ENCODE measurements at places on chromosomes 2 and 18.

- DNase-seq = no peak
These were observed 456 bp downstream of the DOK1 start for GRCh38 chr2:74554820-74555531.

DNA sequence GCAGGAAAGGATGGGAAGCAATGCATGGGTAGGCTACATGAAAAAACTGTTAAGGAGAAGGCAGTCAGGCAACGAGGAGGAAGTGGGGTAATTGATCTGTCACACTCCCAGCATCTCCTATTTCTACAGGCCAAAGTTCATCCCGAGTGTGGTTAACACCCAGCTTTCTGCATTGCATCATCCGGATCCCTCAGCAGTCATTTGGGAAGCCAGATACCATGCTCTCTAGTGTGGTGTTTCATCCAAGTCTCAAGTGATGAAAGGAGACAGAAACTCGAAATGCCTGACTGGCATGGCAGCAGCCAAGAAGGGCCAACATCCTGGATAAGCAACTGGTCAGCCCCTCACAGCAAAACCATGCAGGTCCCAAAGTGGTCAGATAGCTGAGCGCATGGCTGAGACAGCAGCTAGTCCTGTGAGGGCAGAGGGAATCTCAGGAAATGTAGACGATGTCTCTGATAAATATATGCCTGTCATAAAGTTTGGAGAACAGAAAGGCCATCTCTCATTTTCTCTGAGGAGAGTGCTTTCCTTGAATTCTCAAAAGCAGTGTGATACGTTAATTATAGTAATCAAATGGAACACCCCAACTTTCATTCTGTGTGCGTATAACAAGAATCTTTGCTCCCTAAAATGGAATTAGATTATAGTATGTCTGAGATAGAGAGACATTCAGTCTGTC is 24.8 kb upstream of the HNRNPA3 start:
- no peak for DNase-seq

DNA sequence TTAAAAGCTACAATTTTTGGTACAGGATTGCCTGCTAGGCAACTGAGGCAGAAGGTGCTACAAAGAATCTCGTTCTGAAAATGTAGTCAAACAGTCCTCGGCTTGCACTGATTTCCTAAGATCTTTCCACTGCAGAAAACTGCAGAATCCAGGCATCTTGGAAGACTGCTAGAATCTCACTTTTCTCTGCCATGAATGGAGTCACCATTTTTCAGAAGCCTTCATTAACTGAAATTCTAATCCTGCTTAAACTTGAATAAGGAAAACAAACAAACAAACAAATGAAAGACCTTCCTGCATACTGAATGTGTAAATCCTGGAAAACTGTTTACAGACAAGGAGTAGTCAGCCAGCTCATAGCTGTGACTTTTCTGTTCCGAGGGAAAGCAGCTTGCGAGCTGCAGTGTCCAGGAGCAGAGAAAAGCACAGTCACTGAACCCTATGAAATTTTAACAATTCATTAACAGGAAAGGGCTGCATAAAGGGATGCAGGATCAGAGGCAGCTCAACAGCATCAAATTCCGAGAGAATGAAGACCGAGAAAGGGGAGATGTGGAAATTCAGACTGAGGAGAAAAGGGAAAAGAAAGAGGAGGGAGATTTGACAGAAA is 210.5 kb upstream of the PIK3C3 start:
- peak; percentile 4 for DNase-seq

DNA sequence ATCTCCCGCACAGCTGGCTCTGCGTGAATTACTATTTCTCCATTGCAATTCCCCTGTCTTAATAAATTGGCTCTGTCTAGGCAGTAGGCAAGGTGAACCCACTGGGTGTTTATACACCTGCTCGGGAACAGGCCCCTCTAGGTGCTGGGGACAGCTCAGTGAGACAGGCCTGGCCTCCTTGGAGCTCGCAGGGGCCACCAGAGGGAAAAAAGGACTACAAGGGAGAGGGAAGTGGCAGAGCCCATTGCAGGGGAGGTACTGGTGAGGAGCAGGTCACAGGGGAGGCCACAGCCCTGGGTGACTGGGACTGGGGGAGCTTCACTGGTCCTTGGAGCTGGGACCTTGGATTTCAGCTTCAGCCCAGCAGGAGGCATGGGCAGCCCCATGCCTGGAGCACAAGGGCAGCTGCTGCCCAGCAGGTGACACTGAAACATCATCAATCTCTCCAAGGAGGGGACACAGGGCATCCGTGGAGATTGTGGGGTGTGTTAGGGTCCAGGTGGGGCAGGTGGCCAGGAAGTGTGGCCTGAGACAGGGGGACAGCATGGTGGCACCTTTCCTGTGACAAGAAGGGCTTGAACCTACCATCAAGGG is 31.2 kb downstream of the NGEF start:
- no peak for DNase-seq

DNA sequence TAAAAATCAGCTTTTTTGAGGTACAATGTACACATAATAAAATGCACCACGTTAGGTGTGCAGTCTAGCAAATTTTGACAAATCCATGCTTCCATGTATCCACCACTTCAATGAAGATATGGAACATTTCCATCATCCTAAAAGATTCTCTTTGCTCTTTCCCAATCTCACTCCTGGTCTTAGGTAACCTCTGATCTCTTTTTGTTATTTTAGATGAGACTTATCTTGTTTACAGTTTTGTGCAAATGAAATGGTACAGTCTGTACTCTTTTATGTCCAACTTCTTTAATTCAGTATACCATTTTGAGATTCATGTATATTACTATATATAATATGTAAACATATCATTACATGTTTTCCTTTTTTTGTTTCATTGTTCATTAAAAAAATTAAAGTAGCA is 16.3 kb upstream of the SERPINB5 start:
- DNase-seq = no peak

DNA sequence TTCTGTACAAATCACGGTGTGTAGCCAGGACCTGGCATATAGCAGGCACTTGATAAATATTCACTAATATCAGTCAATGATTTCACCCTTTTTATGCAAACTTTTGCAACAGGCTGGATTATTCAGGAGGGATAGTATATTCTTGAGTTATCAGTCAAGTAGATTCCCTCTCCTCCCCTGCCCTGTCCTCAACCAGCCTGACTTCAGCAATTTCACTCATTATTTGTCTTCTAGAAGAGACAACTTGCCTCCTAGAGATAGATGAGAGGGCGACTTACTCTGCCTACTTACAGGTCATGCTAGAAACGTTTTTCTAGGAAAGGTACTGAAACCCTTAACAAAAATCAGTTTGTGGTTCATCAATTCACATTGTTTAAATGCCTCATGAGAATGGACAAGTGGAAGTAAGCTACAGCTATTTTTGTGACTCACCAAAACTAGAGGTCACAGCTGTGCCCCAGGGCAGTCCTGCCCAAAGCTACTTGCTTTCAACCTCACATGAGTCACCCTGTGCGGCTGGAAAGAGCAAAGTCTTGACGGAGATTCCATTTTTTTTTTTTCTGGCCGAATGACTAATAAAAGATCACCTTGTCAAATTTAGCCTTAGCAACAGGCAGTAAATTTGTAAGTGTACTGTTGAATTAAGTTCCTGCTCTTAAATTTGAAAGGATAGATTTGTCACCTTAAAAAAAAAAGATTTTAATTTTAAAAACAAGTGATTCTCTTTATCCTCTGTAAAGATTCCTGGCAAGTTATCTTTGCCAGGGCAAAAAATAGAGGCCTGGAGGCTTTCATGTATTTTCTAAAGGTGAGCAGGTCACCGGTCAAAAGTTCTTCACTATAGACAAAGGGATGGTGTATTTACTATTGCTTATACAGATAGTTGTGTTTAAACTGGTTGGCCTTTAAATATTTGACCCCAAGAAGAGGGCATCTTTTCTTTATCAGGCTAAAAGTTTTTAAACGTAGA is 109.0 kb upstream of the SLC35G4 start:
- DNase-seq = no peak

GRCh38 chr2:12304564-12305171 is 412.1 kb upstream of the TRIB2 start:
- no peak for DNase-seq

DNA sequence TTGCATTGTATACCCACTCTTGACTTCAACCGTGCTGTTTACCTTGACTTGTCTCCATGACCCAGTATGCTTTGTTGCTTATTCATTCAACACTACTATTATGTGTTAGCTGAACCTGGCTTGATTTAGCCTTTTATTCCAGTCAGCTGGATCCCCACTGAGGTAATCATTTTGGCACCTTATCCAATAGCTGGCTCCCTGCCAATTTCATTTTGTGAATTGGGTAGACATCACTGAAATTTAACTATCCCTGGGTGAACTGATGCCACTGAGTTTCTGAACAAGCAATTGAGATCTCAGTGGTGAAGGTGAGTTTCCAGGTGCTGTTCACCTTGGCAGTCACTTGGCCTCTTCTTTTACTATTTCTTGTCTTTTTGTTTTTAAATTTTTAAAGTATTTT is 584.3 kb downstream of the ADCYAP1 start:
- no peak for DNase-seq

GRCh38 chr2:42566837-42567321 is 1.6 kb upstream of the MTA3 start:
- DNase-seq = no peak

- peak; percentile 76 for DNase-seq
These were observed 15.6 kb upstream of the ASAP2 start for GRCh38 chr2:9191041-9191481.

DNA sequence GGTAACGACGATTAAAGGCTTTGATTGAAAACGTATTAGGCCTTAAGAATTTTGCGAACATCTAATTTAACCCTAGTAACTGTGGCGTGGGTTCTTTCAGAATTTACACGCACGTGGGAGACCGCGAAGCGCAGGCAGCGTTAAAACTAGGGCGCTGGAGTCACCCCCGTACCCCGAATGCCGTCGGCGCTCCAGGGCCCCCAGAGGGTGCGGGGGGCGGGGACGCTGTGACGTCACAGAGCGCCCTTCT is 673 bp upstream of the SMCHD1 start:
- DNase-seq = no peak

DNA sequence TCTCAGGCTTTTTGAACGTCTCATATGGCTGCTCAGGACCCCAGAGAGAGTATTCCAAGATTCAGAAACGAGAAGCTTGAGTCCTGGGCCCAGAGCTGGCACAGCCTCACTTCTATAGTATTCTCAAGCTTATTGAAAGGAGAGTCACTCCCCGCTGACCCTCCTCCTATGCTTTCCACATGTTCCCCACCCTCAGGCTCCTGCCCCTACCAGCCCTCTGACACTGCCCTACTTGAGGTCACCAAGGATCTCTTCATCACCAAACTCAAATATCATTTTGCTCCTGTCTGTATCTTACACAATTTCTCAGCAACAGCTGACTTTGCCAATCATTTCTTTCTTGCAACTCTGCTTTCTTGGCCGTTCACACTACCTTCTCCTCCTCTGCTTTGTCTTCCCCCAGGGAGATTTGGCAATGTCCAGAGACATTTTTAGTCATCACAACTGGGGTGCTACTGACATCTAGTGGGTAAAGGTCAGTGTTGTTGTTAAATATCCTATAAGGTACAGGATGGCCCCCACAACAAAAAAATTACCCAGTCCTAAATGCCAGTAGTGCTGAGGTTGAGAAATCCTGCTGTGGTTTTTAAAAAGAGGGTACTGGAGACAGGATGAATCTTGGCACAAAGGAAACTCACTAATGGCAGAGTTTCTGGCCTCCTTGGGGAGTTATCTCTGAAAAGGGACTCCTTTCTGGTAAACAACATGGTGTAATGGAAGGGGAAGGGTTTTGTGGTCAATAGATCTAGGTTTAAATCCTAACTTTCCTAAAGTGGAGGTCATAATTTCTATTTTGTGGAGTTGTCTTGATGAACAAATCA is 26.9 kb upstream of the INSIG2 start:
- DNase-seq = no peak

- DNase-seq = no peak
These were observed 390.5 kb downstream of the IRS1 start for GRCh38 chr2:226409134-226409533.

- no peak for DNase-seq
These were observed 116.5 kb upstream of the MCFD2 start for GRCh38 chr2:47031909-47032668.

DNA sequence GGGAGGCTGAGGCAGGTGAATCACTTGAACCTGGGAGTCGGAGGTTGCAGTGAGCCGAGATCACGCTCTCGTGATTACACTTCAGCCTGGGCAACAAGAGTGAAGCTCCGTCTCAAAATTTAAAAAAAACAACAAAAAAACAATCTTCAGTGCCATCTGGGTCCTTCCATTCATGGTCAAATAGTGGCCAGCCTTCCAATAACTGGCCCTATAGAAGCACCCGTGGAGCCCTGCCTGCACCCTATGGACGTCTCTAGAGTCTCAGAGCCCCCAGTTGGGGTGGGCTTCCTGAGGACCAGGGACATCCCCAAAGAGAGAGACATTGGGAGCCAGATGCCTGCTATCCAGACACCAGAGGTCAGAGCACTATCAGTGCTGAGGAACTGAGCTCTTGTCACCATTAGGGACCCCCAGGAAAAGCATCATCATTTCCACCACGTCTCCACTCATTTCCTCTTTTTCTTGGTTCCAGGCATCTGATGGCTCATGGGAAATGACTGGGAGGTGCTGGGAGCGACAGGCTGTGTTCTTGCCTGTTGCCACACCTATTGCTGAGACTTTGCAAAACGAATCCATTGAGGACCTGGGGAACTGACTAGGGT is 9.4 kb downstream of the NEU2 start:
- DNase-seq = no peak

- DNase-seq = no peak
These were observed 49.6 kb upstream of the IGFBP2 start for GRCh38 chr2:216583606-216584005.

DNA sequence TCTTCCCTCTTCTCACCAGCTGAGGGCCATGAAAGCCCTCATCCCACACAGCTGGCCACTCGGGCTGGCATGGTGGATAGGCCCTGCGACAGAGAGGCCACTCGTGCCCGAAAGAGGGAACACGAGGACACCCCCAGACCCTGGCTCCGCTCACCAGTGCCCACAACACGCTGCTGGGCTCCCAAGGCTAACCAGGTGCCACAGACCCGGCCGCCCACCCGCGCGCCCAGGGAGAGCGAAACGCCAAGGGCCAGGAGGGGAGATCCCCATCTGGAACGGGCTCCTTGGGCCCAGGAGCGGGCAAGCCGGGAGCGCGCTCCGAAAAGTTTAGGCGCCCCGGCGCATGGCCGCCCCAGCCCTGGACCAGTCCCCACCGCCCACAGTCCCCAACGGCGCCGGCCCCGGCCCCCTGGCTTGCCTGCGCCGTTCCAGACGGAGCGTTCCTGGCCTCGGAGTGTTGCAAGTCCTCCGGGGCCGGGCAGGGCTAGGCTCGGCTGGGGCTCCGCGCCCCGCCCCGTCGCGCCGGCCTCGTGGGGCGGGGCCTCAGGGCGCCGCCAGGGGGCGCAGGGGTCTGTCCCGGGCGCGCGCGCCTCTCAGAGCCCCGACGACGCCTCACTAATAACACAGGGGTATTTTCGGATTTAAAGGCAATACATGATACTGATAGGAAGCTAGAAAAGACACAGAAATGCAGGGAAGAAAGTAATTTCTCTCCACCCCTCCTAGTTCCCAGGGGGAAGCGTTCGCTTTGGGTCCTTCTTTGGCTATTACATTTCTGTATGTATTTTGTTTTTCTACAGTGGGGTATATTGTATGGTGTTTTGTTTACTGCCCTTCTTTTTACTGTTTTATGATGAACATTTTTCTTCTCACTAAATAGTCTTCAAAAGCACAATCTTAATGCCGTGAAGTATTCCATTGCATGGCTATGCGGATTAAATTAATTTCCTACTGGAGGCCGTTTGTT is at the start of gene TMBIM1:
TMBIM1 (minus strand) TSS at position 456 of the 967 bp plus-strand sequence. CDS start 10,362 bp downstream, outside the sequence.
- DNase-seq = peak; percentile 53

GRCh38 chr18:63348508-63349136 is 18.4 kb downstream of the KDSR start:
- no peak for DNase-seq

GRCh38 chr2:164979113-164979512 is 23.8 kb upstream of the SLC38A11 start:
- no peak for DNase-seq

GRCh38 chr2:120632796-120633646 is 102.6 kb upstream of the GLI2 start:
- DNase-seq = no peak
